NCI-H2029 treated with DMSO at 0.1 percent for 48 hours (cell line): ENCODE measurements at places on chromosomes 7 and 10.

- no peak for DNase-seq
These were observed 373 bp downstream of the DHX32 start for GRCh38 chr10:125880719-125881118.

DNA sequence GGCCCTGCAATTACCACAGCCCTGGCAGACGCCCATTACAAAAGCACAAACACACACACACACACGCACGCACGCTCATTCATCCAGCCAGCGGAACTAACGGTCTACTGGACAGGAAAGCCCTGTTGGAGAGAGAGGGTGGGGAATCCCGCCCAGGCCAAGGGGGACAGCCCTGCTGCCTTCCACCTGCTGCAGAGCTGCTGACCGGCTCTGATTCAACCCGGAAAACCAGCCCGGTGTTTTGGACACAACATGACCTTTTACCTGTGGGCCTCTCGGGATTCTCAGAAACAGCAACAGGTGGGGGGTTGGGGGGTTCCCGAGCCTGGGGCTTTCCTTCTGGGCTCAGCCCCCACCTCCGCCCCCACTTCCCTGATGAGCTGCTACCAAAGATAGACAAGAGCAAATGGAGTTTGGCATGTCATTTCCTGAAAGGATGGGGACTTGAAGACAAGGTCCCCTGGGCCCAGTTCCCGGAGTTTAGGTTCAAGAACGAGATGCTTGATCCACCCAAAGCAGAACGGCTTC, 18.5 kb upstream of the SERPINE1 start:
- DNase-seq: no peak

DNA sequence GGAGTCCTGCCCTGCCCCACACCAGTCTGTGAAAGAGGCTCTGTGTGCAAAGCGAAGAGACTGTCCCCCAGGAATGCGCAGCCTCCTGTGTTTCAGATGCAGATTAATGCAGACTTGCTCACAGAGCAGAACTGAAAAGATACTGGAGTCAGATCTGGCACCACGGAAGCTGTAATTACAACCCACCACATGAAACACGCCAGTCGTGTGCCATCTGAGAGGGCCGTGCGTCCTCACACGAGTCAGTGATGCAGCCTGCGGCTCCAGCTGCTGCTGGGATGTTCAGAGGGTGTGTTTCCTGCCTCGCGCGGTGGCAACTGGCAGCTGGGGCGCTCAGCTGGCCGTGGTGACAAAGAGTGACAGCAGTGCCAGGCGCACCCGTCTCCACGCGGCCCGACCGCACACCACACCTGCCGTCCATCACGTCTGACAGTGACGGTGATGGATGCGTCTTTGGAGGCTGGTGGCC, 50.0 kb downstream of the NKX6-2 start:
- DNase-seq: no peak

DNA sequence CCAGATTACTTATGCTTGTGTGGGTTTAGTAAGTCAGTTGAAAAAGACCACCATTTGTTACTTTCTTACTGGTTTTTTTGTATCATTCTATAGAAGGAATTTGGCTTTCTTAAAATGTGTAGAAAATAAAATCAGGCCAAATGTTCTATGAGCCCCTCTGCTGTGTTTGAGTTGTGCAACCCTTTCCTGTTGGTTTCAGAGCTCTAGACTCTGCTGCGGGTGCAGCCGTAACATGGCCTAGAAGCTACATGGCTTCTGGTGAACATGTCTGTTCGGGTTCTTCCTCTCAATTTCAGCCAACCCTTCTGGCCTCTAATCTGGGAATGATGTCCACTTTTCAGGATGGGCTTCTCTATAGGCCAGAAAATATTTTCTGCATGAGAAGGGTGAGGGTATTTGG, 56.6 kb upstream of the RAB18 start:
- DNase-seq: no peak

DNA sequence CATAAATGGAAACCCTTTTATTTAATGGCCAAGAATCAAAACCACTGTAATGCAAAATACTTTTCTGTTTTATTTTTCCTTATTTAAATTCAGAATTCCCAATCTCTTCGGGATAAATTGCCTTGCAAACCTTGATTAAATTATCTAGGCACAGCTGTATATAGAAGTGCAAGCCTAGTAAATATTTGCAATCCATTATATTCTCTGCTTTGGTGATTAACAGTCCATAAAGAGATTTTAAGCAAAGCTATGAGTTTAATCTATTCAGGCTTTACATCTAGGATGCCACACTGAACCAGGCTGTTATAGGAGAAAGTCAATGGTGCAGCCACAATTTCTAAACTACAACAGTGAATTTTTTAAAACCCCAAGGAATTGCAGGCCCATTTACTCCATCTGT, 43.6 kb upstream of the THSD7A start:
- DNase-seq: no peak

GRCh38 chr10:53619671-53620070, 847.1 kb upstream of the MBL2 start:
- DNase-seq: no peak

- DNase-seq: no peak
These were observed 29.4 kb downstream of the CLRN3 start for GRCh38 chr10:127863231-127863825.

- DNase-seq: no peak
These were observed 273.3 kb upstream of the SP4 start for GRCh38 chr7:21154614-21155013.

DNA sequence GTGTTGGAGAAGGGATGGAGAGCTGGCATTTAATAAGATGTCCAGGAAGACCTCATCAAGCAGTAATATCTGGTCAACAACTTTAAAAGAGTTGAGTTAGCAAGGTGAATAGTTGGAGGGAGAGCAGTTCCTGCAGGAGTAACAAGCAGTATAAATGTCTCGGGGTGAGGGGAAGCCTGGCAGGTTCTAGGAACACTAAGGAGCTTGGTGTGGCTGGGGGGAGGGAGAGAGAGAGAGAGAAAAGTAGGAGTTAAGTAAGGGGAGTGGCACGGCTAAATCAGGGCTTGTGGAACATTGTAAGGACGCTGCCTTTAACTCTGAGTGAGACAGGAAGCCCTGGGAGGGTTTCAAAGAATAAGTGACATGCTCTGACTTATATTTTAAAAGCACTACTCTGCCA, 22.0 kb upstream of the LAMB4 start:
- no peak for DNase-seq

GRCh38 chr7:156984174-156984891, 26.1 kb downstream of the MNX1 start:
- DNase-seq: no peak

DNA sequence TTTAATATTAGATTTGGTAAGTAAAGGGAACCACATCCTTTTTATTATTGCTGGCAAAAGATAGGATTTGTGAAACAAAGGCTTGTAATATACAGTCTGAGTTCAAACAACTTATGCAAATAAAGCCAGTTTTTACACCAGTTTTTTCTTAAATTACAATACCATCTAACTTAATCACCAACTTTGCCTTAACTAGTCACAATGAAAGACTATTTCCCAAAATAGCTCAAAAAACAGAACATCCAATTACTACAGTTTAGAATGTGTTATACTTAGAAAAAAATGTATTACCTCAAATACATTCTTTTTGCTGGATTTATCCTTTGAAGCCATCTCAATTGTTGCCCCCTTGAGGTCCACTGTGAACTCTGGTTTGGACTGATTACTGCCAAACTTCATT, 108.5 kb downstream of the ARHGAP12 start:
- DNase-seq: no peak

GRCh38 chr7:107353701-107354100, 116.2 kb upstream of the GPR22 start:
- DNase-seq: no peak

DNA sequence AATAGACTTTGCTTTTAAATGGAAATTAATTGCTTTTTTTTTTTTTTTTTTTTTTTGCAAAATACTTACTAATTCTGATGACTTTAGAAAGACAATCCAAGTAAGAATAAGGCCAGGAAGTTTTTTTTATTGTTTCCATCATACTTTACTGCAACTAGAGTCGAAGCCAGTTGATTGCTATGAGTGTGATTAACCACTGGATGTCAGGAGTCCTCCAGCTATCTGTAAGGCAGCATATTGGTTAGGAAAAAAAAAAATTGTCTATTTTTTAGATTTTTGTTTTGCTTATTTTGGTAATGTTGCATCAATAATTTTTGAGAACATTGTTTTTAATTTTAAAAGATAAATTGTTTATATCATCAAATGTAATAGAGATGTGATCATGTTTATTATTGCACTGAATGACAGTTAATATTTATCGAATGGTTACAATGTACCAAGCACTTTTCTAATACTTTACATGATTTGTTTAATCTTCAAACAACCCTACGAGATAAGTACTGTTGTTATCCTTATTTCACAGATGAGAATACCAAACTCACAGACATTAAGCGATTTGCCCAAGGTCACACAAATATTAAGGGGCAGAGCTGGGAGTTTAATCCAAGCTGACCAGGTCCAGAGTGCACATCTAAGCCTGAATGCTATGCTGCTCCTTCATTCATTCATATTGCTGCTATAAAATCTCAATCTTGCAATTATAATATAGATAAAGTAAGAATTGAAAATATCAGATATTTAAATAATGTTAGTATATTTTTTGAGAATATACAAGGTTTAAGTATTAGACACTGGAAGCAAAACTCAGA, 19.9 kb upstream of the LMOD2 start:
- no peak for DNase-seq

DNA sequence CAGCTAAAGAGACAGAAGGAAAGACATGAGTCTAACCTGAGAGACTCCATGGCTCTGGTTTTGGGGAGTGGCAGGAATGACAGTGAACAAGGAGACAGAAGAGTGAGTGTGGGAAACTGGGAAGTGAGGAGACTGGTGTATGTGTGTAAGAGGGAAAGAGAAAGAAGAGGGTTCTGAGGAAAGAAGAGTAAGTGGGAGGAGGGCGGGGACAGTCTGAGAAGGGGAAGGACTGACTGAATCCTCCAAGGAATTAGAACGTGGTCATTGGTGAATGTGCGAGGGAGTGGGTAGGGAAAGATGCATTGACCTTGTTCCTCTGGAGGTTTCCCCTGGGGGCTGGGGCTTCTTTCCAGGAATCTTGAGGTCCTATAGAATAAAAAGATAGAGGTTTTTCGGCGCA, 26.6 kb downstream of the WNT8B start:
- no peak for DNase-seq

- no peak for DNase-seq
These were observed 70.5 kb downstream of the MICALL2 start for GRCh38 chr7:1388703-1389335.

- DNase-seq: no peak
These were observed 78.2 kb downstream of the GALNT11 start for GRCh38 chr7:152103691-152104090.

DNA sequence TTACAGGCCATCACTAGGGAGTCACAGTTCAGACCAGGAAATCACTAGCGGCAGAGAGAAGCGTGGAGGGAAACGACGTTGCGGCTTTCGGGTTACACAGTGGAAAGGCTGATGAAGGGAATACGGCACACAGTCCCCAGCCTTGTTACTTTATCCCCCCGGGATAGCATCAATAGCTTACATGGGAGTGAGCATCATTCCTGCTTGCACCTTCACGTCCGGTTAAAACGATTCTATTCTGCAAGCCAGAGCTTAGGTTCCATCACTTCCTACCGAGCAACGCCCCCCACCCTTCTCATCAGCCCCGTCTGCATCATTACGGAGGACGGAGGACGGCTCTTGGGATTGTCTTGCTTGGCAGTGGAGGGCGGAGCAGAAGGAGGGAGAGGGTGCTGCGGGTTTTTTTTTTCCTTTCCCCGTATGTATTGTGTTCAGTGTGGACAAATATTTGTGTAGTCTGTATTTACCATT, 124.9 kb downstream of the CLEC2L start:
- no peak for DNase-seq

DNA sequence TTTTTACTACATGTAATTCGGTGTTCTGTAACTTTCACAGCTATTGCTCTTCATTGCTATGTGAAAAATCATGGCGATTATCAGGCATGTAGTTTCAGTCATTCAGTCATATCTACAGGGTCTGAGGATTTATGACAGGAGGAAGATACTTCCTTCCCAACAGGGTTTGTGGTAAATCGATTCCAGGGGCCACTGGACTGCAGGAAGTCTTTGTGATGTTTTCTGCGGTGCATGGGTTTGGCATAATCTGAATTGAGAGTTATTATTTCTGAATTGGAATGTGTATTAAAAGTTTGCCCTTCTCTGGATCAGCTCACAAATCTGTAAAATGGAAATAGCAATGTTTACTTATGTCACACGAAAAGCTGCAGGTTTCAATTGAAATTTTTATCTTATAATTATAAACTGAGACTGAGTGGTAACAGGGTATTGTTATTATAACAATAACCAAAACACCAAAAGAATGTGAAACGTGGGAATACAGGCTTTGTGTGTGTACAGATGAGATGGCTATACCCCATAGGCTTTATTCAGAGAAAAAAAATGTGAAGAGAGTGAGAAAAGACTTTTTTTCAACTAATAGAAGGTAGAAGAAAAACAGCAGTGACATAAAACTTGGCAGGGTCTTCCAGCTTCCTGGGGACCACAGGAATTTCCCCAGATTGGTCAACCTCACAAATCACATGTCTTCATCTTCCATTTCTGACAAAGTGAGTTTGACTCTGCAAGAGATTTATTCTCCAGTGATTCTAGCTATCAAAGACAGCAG, 307.7 kb upstream of the NFE2L3 start:
- no peak for DNase-seq

DNA sequence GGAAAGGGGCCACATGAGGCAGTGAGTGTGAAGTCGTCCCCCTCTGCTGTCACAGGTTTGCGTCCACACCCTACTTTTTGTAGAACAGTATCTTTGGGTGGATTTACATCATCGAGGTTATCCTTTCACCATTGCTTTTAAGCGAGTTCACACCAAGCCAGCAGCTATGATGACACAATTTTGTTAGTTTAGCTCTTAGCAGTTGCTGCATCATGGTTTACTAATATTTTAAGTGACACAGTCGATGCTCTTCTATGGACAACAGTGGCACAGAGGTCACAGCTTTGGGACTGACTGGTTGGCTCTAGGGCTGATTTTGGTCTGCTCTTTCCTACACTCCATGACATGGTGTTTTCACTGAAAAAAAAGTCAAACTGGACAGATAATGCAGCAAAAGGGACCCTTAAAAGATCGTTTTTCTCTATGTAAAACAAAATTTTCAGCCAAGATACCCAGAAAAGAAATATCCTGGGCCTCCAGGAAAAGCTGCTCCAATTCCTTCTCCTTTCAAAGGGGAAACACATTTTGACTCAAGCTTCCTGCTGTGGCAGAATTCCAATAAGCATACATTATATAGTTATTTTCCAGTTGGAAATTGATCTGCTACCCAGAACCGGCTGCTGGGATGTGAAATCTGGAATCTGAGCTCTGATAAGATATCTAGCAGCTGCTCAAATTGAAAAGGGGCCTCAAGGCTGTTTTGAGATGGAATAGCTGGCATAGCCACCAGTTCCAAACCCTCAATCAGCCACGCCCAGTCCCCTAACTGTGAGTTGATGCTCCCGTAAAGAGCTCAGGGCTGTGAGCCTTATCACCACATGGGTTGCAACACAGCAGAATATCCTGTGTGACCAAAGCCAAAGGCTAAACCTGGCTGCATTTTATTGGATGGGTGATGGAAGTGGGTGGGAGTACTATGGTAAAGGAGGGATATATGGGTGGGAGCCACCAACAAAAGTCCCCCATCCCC, 114.2 kb downstream of the SMURF1 start:
- no peak for DNase-seq

GRCh38 chr10:62815381-62816075, 638 bp downstream of the EGR2 start:
- DNase-seq: no peak
